ENCODE measurements at places on chromosomes 3 and 15.

DNA sequence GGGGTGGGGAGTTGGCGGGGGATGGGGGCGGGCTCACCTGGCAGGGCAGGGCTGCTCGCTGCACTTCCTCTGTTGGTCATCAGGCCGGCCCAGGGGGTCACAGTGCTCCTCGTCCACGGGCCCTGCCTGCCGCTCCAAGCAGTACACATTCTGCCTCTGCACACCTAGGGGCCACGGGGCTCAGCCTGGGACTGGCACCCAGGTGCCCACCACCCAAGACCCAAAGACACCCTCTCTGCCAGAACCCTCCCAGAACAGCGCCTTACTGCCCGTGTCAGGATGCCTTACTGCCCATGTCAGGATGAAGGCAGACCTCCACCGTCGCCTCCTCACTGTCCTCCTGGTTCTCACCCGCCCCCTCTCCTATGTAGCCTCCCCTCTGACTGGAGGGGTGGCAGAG, 43.2 kb downstream of the ADAMTS7 start:
- no peak for DNase-seq

DNA sequence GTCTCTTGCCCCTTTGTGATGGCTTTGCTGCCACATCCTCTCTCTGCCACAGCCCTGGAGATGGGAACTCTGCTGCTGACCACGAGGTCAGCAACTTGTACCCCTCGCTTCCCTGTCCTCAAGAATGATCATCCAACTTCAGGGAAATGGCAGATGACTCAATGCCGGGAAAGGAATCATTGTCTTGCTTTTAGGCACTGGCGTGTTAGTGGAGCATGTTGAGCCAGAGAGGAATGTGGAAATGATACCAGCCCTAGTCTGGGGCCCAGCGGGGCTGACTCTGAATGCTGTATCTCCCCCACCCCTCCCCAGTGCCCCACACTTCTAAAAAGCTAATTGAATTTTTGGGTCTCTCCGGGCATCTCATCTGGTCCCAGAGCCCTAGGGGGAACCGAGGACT, 184.9 kb upstream of the BHLHE40 start:
- no peak for DNase-seq

GRCh38 chr3:109818081-109818480, 480.7 kb upstream of the DPPA4 start:
- DNase-seq = no peak

DNA sequence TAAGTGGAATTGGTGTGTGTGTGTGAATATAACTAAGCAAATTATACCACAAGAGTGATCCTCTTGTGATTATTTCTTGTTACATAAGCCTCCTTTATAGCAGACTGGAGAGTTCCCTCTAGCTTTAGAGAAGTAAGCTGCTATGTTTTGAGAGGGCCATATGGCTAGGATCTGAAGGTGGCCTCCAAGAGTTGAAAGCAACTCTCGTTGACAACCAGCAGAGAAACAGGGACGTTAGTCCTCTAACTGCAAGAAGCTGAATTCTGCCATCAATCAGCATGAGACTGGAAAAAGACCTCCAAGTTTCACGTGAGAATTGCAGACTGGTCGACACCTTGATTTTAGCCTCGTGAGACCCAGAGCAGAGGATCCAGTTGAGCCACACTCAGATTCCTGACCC, 278.5 kb upstream of the ZNF717 start:
- no peak for DNase-seq

GRCh38 chr3:31027191-31027761, 132.8 kb upstream of the GADL1 start:
- DNase-seq = no peak

DNA sequence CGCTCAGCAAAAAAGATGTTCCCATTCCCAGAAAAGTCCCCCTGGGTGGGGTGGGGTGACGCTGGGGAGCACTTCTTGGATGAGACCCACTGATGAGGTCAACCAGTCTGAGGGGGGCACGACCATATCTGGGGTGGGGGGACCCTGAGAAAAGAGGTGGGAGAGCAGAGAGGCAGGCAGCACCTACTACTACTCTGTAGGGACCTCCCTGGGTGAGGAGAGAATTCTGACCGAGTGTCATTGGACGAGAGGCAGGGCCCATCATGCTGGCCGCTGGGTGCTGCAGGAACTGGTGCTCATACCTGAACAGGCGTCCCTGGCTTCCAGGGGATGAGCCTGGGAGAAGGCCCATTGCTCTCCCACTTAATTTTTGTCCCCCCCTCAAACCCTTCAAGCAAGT, 158.8 kb downstream of the KLF13 start:
- DNase-seq = no peak
